ENCODE measurements at places on chromosomes 12 and 14. TPM values are rescaled to one million over a fixed set of nuclear protein-coding genes. Genes with fewer than 3 reads are reported as not detected.

Gene JPH4
- total RNA-seq: not detected

Gene PRH2
- total RNA-seq: not detected

Gene RNU6-8
- total RNA-seq: not detected

Gene LRTM2
- total RNA-seq: not detected

Gene GRIN2B
- total RNA-seq: 4.8 TPM

Gene TMEM253
- 0.52 TPM for total RNA-seq

Gene CLEC7A
- total RNA-seq: not detected

Gene SRP54
- total RNA-seq: 63.8 TPM

Gene KLRG1
- total RNA-seq: 2.3 TPM

Gene EML1
- 50.1 TPM for total RNA-seq

Gene TAS2R19
- total RNA-seq: not detected

Gene TBC1D30
- total RNA-seq: 2.5 TPM

Gene ACOT6
- not detected for total RNA-seq

Gene ETV6
- total RNA-seq: 5.9 TPM

Gene PTPN21
- 9.7 TPM for total RNA-seq

Gene FOXN4
- 0.05 TPM for total RNA-seq

Gene NPAS3
- total RNA-seq: not detected

Gene LTB4R2
- total RNA-seq: 5.5 TPM

Gene SMIM41
- total RNA-seq: not detected

Gene SPATA7
- total RNA-seq: 4.3 TPM

Gene PTPRR
- 0.27 TPM for total RNA-seq

Gene CPM
- total RNA-seq: 9.5 TPM

Gene SLC35F4
- not detected for total RNA-seq

Gene SDR9C7
- not detected for total RNA-seq

Gene OTX2
- not detected for total RNA-seq

Gene C12orf76
- 7.7 TPM for total RNA-seq

Gene METTL17
- 70.0 TPM for total RNA-seq

Gene RIN3
- 25.1 TPM for total RNA-seq

Gene C2CD5
- 13.5 TPM for total RNA-seq

Gene KCNMB4
- total RNA-seq: 0.15 TPM

Gene CPNE6
- not detected for total RNA-seq

Gene ENDOU
- total RNA-seq: not detected

Gene PTHLH
- 41.8 TPM for total RNA-seq

Gene PPP1CC
- total RNA-seq: 119 TPM

Gene KRT2
- not detected for total RNA-seq

Gene NUAK1
- total RNA-seq: 13.3 TPM

Gene CLEC4D
- not detected for total RNA-seq

Gene YEATS4
- total RNA-seq: 38.1 TPM

Gene ITGA7
- total RNA-seq: 1.4 TPM

Gene PLXNC1
- total RNA-seq: 0.07 TPM

Gene BIN2
- total RNA-seq: 0.11 TPM

Gene ACOT4
- 2.1 TPM for total RNA-seq

Gene KRT75
- 0.26 TPM for total RNA-seq

Gene C3AR1
- not detected for total RNA-seq

Gene GLT1D1
- not detected for total RNA-seq

Gene FOXG1
- total RNA-seq: 0.08 TPM

Data from A549 treated with DMSO at 1 μM for 4 hours (cell line).